ENCODE measurements at places on chromosomes 3 and 15. TPM values are rescaled to one million over a fixed set of nuclear protein-coding genes. Genes with fewer than 3 reads are reported as not detected.

GRCh38 chr3:146747928-146748327 is 142.8 kb upstream of the PLSCR5 start:
- DNase-seq = no peak

DNA sequence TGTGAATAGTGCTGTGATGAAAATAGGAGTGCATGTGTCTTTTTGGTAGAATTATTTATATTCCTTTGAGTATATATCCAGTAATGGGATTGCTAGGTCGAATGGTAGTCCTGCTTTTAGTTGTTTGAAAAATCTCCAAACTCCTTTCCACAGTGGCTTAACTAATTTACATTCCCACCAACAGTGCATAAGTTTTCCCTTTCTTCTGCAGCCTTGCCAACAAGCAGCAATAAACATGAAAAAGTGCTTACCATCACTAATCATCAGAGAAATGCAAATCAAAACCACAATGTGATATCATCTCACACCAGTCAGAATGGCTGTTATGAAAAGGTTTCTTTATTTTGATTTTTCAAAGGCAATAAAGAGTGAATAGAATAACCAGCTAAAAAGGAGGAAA is 1105.9 kb downstream of the NAALADL2 start:
- no peak for DNase-seq

DNA sequence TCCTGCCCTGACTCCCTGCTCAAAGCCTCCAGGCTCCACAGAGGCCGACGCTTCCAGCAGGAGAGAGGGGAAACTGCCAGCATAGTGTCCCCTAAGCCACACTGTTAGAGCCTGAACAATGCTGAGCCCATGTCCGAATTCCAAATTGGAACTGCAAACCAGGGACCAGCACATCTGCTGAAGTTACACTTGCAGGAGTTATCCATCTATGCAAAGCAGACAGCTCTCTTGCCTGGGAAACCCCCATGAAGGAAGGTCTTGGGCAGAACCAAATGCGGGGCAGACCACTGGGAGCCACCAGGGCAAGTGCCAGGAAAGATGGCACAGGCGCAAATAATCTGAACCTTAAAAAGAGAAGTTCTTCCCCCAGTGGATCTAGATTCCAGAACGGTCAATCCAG is 625 bp downstream of the LRRC15 start:
- DNase-seq = no peak

DNA sequence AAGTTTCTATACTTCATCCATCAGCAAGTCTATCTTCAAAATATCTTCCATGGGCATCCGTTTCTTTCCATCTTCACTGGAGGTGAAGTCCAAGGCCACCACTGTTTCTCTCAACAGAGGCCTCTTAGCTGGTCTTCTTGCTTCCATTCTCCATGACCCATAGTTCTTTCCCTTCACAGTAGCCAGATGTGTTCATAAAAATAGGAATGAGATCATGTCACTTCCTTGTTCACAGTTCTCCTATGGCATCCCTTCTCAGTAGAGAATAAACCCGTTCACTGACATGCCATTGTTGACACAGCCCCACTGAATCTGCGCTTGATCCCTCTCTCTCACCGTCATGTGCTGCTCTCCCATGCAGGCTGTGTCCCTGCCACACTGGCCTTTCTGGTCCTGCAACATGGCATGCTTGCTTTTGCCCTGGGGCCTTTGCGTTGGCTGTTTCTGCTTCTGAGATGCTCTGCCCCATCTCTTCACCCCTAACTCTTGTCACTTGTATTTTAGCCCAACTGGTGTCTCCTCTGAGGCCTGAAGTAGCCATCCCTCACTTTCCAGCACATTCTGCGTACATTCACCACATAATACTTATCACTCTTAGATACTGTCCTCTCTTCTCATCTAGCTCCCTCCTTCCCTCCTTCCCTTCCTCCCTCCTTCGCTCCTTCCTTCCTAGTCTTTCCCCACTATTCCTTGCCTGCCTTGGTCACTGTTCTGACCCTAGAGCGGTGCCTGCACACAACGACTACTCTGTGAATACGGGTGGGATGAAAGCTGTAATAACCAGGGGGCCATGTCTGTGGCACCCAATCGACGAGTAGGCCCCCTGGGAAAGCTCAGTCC is 42.0 kb downstream of the STARD5 start:
- DNase-seq = no peak

- DNase-seq = peak; percentile 62
Measured at GRCh38 chr3:126113733-126114442, 30.0 kb upstream of the SLC41A3 start.

The GOLGA8M gene
- not detected for total RNA-seq

DNA sequence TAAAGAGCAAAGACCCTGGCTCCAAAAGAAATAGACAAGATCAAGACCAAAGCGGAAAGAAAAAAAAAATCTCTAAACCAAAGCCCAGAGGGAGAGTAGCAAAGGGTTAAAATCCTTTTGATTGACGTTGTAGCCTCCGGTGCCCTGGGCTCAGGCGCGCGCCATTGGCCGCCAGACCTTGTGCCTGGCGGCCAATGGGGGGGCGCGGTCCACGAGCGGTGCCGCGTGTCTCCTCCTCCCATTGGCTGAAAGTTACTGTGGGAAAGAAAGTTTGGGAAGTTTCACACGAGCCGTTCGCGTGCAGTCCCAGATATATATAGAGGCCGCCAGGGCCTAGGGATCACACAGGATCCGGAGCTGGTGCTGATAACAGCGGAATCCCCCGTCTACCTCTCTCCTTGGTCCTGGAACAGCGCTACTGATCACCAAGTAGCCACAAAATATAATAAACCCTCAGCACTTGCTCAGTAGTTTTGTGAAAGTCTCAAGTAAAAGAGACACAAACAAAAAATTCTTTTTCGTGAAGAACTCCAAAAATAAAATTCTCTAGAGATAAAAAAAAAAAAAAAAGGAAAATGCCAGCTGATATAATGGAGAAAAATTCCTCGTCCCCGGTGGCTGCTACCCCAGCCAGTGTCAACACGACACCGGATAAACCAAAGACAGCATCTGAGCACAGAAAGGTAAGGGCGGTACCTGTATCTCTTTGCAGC is at the start of gene HES1:
HES1 (plus strand) TSS at position 343 of the 713 bp plus-strand sequence; CDS start at position 576, 233 bp downstream.
- peak; percentile 97 for DNase-seq

DNA sequence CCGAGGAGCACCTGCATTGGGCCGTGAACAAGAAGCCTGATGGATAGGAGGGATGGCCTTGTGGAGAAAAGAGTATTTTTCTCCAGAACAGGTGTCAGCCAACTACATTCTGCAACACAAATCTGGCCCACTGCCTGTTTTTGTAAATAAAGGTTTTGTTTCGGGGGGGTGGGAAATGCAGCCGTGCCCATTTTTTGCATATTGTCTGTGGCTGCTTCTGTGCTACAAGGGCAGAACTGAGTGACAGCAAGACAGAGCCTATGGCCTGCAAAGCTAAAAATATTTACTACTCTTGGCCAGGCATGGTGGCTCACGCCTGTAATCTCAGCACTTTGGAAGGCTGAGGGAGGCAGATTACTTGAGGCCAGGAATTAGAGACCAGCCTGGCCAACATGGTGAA is 95.9 kb upstream of the AKAP13 start:
- DNase-seq = peak; percentile 56

DNA sequence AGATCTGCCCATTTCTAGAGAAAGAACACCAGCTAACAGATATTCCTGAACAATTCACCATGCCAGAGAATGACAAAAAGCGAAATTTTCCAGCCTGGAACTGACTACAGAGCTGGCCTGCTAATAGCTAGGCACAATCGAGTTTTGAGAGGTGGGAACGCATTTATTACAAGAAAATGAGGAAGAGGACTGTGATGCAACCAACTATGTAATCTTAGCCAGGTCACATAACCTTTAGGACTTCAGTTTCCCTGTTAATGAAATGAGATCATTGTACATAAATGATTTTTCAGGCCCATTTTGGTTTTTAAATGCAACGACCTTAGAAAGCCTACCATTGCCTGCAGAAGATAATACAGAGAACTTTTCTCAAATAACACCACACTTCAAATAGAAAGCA is 72.1 kb upstream of the SETMAR start:
- DNase-seq = no peak

The CX3CR1 gene
- not detected for total RNA-seq

DNA sequence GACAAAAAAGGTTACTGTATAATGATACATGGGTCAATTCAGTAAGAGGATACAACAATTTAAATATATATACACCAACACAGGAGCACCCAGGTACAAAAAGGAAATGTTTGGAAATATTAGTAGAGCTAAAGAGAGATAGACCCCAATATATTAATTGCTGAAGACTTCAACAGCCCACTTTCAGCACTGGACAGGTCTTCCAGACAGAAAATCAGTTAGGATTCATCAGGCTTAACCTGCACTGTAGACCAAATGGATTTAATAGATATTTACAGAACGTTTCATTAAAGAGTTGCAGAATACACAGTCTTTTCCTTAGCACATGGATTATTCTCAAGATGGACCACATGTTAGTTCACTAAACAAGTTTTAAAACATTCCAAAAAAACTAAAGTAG is 845.9 kb upstream of the GBE1 start:
- no peak for DNase-seq

The ATP13A4 gene
- 21.1 TPM for total RNA-seq

The MITF gene
- not detected for total RNA-seq

- DNase-seq = no peak
Measured at GRCh38 chr3:8996216-8996615, 32.9 kb upstream of the RAD18 start.

- DNase-seq = peak; percentile 44
Measured at GRCh38 chr15:80989081-80989517, 520 bp downstream of the MESD start.

The CALML4 gene
- 7.0 TPM for total RNA-seq

Data from Karpas-422 (cell line).